GM04504 (cell line): ENCODE measurements at places on chromosomes 5 and 9.

GRCh38 chr5:27814983-27815382 is 776.6 kb upstream of the CDH9 start:
- no peak for DNase-seq

DNA sequence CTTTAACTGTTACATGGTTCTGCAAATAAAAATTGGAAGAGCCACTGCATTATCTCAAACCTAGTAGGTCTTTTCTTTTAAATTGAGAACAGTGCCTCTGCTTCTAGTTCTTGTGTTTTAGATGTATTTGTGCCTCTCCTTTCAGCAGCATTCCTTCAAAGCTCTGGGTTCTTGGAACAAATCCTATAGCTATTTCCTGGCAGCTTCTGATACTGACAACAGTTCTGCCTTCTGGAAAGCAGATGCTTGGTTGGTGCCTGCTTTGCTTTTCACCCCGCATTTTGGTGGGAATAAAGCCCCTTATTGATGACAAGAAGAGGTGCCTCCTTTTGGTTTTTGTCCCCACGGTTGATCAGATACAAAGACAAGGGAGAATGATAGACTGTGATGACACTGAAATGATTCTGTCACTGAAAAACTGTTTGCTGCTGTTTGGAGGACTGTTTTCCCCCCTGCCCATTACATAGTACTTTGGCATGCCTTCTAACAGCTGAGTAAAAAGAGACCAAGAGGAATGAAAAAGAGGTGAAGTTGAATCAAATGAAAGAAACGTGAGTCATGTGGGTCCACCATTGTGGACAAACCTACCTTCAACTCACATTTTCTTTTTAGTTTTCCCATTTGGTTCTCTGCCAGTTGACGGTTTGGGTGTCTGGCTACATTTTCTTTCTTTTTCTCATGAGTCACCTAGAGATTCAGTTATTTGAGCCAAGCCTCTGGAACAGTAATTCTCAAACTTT is 5.6 kb downstream of the PTCD2 start:
- peak; percentile 55 for DNase-seq

DNA sequence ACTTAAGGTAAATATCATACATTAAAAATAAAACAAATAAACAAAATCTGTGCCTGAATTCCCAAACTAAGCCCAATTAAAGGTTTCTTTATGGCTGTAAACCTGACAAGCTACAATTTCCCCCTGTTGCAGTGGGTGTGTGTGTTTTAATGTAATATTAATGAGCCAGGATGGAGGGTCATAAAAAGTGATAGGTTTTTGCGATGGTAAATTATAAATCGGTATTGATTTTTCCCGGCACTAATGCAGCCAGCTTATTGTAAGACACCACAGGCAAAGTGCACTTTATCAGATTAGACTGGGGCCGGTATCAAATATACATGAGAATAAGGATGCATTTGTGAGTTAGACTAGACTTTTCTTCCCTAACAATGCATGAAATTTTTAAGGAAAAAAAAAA is 120.4 kb downstream of the EBF1 start:
- DNase-seq: no peak

DNA sequence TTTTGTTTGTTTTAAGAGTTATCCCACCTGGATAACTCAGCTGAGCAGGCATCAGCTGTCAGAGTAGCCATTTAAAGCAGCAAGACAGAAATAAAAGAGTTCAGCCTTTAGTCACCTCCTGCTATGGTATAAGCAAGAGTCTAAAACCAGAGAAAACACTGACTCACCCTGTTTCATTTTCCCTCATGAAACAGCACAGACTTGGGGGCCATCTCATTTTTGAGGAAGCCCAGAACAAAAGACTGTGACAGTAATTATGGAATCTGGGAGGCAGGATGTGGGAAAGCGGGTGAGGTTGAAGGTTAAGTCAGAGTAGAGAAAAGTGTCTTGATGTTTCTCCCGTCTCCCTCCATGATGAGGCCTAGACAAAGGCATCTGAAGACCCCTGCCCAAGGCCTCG is 90.2 kb upstream of the FAM174A start:
- DNase-seq: no peak

- peak; percentile 29 for DNase-seq
These were observed 313.2 kb downstream of the SLIT3 start for GRCh38 chr5:168987543-168988300.

- peak; percentile 4 for DNase-seq
These were observed 41.8 kb upstream of the KCNMB1 start for GRCh38 chr5:170430866-170431437.

DNA sequence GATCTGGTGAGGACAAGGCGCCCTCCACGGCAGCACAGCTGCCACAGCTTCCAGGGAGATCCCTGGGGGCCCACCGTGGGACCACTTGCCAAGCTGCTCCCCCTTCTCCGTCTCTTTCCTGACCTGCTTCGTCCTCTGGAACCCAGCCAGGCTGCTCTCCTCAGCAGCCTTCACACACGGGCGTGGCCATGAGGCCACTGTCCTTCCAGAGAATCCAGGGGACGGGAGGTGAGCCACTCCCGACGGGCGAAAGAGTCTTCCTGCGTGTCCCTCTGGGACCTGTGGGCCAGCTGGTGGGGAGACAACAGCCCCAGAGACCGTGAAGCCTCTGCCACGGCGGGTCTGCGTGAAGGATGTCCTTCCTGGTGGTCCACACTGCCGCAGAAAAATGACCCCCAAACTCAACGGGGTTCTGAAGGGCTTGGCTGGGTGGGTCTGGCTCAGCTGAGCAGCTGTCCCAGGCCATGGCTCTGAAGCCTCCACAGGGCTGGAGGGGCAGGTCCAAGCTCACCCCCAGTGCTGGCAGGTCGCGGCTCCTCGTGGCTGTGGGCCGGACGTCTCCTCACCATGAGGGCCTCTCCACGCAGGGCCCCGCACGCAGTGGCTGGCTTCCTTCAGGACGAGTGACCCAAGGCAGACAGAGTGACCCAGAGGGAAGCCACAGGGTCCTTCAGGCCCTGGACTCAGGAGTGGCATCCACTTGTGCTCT is 47.4 kb upstream of the NKD2 start:
- DNase-seq: no peak

DNA sequence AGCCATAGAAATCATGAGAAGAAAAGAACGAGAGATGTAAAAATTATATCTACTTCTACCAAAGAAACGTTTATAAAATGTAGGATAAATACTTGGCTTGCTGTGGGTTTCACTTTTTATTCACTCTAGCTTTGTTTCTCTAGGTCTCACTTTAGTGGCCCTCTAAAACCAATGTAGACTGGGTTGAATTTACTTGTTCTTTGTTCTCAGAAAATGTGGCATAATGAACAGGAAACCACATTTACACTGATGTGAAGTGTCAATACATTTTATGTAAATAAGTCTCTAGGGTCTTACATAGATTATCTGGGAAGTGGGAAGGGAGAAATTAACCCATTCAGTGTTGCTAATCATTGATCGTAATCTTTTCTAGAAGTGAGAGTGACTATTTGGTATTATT is 58.9 kb downstream of the PLPPR1 start:
- no peak for DNase-seq

- DNase-seq: no peak
These were observed 25.6 kb downstream of the UNC5A start for GRCh38 chr5:176835918-176836317.

GRCh38 chr5:72955143-72955767 is 586 bp upstream of the FCHO2 start:
- no peak for DNase-seq

DNA sequence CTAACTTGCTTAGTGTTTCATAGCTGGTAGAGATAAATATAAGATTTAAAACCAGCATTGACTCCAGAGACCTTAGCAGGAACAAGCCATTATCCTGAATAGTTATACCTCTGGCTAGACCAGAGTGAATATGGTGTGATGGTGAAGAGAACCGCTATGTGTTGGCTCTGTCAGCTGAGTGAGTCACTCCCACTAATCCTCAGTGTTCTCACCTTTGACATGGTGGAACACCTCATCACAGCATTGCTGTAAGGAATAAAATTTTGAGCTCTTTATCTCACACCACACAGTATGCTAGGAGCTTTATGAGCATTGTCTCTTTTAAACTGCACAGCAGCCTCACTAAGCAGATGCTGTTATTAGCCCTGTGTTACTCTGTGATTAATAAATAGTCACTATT is 90.7 kb upstream of the DHFR start:
- DNase-seq: no peak
